Left hindlimb (tissue), 1 donor: ENCODE measurements at places on chromosomes 4 and X.
A peak's percentile ranks its signal among the peaks of the same experiment; 100 is the strongest.

- DNase-seq = no peak
These were observed 2.5 kb downstream of the P2RY8 start for GRCh38 chrX:1534301-1535168.

GRCh38 chr4:42277291-42277690 lies 120.0 kb upstream of the SHISA3 start:
- DNase-seq = no peak

DNA sequence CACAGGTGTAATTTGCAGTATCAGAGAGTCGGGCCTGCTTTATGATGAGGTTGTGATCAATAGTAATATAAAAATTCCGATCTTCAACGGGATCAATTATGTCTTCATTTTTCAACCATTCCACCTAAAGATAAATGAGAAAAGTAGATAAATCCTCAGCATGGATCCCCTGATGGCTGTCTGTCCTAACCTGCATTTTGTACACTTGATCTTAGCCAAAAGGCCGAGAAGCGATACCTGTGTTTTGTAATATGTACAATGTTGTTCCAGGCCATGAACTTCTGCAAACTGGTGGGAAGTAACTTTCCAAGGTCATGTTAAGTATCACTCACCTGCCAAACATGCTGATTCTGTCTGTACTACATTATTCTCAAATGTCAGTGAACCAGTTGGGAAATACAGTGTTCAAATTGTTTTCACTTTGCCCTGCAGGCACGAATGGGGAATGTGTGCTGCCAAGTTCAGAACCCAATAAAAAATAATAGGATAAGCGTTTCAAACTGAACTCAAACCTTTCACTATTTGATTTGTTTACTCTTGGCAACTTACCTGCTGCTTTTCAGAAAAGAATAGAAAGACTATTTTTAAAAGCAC lies 298.1 kb downstream of the UNC5C start:
- no peak for DNase-seq

DNA sequence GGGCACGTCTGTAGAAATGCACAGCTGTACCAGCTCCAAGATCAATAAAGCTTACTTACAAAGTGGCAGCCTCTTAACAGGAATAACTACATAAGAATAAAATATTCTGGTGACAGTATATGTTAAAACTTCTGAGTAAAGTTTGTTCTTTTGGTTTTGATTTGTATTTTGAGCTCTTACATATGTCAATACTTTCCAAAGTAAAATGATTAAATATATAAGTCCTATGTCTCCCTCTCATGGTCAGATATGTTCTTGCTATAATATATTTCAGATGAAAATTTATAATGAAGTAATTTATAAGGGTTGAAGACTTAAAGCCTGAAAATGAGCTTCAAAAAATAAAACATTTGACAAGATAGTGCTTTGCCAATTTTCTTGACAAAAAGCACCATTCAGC lies 254.4 kb downstream of the NPFFR2 start:
- DNase-seq = no peak

- no peak for DNase-seq
These were observed 71.1 kb downstream of the DCLK2 start for GRCh38 chr4:150149381-150149780.

DNA sequence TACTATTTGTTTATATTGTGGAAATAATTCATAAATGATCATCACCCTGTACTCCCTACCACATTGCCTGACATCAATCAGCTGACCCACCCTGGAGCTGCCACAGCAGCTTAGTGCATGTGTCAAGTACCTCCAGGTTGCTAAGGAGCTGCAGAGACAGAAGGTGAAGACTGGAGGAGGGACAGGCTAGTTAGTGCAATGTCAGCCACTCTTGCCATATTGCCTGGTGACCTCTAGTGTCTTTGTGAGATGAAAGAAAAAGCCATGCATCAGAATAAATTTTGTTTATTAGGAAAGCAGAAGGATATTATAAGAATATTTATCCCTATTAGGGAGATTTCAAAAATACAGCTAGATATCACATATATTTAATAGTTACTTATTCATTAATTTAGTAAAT lies 243.9 kb upstream of the FAT4 start:
- no peak for DNase-seq

- no peak for DNase-seq
These were observed 70.8 kb downstream of the RWDD4 start for GRCh38 chr4:183588169-183588675.

- no peak for DNase-seq
These were observed 11.2 kb upstream of the CPXCR1 start for GRCh38 chrX:88735835-88736234.

- no peak for DNase-seq
These were observed 12.8 kb upstream of the LIMCH1 start for GRCh38 chr4:41525129-41525528.

- DNase-seq = no peak
These were observed 1344.3 kb upstream of the ADGRL3 start for GRCh38 chr4:59855630-59856352.

- no peak for DNase-seq
These were observed 200.9 kb upstream of the FSTL5 start for GRCh38 chr4:162364651-162365050.

DNA sequence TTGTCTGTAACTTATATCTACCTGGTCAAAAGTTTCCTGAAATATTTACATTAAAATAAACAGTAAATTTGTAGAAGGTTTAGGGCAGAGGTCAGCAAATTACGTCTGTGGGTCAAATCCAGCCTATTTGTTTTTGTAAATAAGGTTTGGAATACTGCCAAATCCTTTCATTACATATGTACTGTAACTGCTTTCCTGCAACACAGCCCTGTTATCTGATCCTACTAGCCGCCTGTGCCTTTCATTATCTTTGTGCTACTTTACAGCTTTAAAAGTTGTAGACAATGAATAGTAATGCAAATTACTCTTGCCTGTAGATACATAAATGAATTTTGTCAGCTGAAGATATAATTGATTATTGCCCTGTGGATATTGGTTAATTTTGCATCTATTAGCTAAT lies 369.6 kb upstream of the SLC7A11 start:
- no peak for DNase-seq

DNA sequence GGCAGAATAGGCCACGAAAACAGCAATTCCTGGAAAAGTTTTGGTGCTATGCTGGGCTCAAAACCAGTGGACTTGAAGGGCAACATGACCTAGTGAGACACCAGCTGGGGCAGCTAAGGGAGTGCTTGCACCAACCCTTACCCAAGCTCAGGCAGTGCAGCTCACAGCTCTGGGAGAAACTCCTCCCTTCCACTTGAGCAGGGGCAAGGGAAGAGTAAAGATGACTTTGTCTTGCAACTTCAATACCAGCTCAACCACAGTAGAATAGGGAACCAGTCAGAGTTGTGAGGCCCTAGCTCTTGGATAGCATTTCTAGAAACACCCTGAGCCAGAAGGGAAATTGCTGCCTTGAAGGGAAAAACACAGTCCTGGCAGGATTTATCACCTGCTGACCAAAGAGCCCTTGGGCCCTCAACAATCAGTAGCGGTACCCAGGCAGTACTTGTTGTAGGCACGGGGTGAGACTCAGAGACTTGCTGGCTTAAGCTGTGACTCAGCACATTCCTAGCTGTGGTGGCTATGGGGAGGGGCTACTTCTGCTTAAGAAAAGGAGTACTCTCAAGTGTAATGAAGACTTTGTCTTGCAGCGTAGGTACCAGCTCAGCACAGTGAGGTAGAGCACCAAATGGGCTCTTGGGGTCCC lies 19.7 kb upstream of the ABCG2 start:
- DNase-seq = no peak

GRCh38 chr4:139651282-139652194 lies 14.1 kb upstream of the MGST2 start:
- peak; percentile 88 for DNase-seq

DNA sequence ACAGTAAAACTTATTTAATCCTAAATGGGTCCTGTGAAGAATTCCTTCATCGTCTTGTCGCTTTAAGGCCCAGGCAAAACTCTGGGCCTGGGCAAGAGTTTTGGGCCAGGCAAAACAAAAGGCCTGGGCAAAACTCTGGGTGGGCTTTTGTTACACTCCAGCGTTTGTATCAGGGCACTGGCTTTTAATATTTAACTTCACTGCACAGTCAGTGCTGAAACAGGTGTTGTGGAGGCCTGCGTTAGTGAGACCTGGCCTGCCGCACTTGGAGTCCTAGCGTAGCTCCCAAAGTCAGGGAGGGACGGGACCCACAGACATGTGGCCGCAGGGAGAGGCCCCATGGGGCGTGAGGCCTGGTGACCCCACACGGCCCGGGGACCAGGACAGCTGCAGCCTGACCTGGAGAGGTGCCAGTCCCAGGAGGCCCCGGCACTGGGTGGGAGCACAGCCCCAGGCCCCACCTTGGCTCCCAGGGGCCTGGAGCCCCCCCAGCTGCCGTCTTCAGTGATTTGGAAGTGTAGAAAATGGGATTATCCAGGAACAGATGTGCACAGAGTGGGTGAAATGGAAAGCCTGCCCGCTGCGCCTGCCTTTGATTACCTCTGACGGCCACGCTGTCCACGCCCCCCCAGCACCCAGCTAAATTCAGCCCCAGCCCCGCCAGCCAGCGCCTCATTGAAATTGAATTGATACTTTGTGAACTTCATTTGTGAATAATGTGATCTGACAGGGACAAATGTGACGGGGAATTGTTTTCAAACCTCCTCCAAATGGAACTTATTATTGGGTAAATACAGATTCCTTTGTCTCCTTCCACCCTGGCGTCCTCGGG lies 132.9 kb upstream of the NKX1-1 start:
- DNase-seq = no peak

DNA sequence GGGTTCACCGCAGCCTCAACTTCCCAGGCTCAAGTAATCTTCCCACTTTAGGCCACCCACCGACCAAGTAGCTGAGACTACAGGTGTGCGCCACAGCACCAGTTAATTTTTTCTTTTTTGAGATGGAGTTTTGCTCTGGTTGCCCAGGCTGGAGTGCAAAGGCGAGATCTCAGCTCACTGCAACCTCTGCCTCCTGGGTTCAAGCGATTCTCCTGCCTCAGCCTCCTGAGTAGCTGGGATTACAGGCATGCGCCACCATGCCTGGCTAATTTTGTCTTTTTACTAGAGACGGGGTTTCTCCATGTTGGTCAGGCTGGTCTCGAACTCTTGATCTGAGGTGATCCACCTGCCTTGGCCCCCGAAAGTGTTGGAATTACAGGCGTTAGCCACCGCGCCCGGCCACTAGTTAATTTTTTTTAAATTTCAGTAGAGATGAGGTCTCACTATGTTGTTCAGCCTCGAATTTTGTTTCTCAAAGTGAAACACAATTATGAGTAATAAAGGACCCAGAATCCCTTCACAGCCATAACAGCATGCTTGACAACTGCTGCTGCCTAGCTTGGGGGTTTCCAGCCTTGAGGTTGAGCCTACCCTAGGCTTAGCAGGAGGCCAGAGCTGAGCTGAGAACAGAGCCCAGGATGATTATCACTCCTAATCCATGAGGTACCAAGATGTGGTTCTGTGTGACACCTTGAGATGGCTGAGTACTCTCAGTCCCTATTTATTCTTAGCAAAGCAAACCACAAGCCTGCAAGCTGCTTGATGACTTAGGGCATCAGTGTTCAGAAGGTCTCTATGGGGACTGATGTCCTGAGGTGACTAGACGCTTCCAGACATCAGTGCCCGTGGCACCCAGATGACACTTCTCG lies 41.6 kb upstream of the NKRF start:
- DNase-seq = no peak

DNA sequence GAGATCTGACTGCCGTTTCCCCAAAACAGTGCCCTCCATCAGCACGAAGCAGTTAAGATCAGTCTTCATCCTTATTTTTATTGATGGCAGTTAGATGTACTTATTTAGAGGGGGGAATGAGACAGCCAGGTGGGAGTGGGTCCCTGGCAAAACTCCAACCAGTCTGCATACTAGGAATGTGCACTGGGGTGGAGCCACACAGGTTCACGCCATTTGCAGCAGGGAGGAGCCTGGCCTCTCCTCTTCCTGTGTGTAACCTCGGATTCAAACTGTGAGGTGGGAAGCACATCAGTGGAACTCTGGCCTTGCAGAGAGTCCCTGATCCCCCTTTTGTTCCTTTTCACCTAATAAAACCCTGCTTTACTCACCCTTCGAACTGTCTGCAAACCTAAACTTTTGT lies 987.7 kb upstream of the GRIA3 start:
- no peak for DNase-seq

DNA sequence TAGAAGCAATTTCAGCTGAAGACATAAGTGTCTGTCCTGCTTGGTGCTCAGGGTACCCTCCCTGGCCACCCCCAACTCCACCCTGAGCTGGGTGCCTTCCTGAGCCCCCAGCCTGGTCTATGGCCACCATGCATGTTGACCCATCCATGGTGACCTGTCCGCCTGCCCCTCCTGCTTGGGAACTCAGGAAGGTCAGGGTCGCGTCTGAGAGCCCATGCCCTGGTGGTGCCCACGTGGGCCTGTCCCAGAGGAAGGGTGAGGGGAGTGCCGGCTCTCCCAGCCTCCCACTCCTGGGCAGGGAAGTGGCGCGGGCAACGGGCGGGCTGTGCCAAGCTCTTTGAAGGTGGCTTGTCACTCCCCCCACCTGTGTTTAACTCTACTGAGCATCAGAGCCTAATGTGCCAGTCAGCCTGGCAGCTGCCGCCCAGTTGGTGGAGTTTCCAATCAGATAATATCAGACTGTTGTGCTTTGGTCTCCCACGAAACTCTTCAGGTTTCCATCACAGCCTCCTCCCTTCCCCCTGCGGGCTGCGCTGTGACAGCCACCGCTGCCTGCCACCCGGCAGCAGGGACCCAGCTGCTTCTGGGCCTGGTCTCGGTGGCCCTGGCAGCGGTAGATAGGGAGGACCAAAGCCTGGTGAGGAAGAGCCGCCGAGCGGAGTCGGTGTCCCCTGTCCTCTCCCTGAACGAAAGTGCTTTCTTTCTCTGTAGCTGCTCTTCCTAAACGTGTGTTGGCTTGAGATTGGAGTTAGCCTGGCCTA lies 4.8 kb downstream of the SH3BP2 start:
- DNase-seq = peak; percentile 23

GRCh38 chrX:120021927-120022326 lies 55.6 kb downstream of the RHOXF2B start:
- no peak for DNase-seq

DNA sequence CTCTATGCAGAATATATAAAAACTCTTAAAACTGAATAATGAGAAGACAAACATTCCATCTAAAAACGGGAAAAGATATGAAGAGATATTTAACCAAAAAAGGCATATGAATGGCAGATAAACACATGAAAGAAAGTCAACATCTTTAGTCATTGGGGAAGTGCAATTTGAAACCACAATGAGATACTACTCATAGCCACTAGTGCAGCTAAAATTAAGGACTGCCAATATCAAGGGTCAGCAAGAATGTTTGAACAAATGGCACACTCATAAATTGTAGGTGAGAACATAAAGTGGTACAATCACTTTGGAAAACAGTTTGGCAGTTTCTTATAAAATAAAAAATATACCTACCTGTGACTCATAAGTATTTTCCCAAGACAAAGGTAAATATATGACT lies 534.9 kb upstream of the DIPK2B start:
- no peak for DNase-seq

DNA sequence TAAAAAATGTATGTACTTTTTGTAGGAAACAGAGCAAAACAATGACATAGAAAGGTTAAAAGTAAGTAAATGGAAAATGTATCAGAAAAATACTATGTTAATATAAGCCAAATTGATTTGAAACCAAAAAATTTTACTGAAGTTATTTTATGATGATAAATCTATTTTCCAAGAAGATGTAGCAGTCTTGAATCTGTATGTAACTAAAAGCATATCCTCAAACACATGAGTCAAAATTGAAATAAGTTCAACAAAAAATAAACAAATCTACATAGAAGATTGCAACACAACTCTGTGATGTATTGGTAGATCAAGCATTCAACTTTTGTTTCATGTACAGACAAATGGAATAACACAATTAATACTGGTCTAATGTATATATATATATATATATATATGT lies 450.0 kb downstream of the SPRY1 start:
- DNase-seq = no peak
